ENCODE measurements at places on chromosomes 12 and 14. TPM values are rescaled to one million over a fixed set of nuclear protein-coding genes. Genes with fewer than 3 reads are reported as not detected.

DNA sequence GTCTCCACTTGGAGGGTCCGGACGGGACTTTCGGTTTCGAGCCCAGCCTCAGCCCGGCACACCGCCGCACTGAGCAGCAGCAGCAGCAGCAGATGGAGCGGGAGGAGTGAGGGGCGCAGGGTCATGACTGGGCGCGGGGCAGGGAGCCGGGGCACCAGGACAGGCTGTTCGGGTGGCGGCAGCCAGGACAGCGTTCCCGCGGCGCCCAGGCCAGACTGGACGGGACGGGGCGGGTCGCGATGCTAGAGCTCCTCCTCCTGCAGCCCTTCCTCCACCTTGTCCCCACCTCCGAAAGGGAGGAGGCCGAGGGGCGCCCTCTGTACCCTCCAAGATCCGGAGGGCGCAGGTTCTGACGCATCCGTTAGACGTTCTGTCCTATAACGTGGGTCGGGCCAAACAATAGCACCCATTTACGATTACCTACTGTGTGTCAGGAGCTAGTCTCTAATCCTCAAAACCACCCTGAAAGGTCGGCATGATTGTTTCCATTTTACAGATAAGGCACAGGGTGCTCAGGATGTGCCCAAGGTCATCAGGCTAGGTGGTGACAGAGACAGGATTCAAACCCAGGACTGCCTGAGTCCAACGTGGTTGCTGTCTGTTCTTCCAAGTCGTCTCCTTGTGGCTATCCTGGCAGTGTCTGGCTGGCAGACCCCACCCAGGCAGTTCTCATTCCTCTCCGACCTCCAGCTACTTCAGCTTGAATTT lies at the start of gene FKBP11:
TSS of gene FKBP11 (minus strand) at position 189 of the 708 bp plus-strand sequence. CDS start at position 125, 64 bp downstream.
- DNase-seq: peak; percentile 63

GRCh38 chr14:92927349-92928257 lies 4.7 kb downstream of the CHGA start:
- DNase-seq: no peak

GRCh38 chr12:21252070-21252469 lies 82.6 kb downstream of the SLCO1A2 start:
- no peak for DNase-seq

- DNase-seq: peak; percentile 53
Measured at GRCh38 chr14:99879401-99880295, 86.4 kb downstream of the EML1 start.

DNA sequence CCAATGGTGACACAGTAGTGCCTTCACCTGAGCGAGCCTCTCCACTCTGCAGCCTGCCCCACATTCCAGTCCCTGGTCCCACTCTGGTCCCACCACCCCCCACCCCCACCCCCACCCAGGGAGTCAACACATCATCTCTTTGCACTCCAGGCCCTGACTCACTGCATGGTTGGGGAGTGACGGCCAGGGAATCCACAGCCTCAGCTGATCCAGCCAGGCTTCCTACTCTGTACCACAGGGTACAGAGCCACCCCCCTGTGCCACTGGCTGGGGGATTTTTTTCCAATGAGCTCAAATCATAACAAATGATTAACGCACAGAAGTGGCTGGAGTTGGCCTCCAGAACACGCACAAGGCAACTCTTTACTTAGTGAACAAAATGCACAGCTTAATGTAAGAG lies 233.7 kb downstream of the NTF3 start:
- no peak for DNase-seq

DNA sequence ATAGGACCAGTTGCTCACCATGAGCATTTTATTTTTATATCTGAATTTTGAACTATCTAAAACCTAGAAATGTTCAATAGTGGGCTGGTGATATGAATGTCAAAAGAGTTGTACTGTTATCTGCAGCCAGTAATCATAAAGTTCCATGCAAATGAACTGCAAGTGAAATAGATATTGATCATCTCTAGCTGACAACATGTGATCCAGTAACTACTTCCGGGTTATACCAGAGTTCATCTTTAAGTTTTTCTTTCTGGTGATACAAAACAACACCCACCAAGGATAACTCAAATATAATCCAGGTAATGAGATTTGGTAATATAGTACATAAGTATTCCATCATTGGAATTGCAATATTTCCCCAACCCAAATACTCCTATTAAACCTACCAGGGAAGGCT lies 4.1 kb downstream of the IL26 start:
- no peak for DNase-seq

NGB gene
- not detected for polyA plus RNA-seq

FOXM1 gene
- polyA plus RNA-seq: 16.9 TPM

ACOT6 gene
- 0.19 TPM for polyA plus RNA-seq

PPP1R1A gene
- 70.6 TPM for polyA plus RNA-seq

SELPLG gene
- 5.2 TPM for polyA plus RNA-seq

GSG1 gene
- polyA plus RNA-seq: 19.1 TPM

TC2N gene
- polyA plus RNA-seq: 1.7 TPM

ENDOU gene
- 0.35 TPM for polyA plus RNA-seq

MMAB gene
- 25.5 TPM for polyA plus RNA-seq

All from hindlimb muscle (tissue), 1 donor.